ENCODE measurements at places on chromosomes 16 and 17. TPM values are rescaled to one million over a fixed set of nuclear protein-coding genes. Genes with fewer than 3 reads are reported as not detected.

Gene MYLK3
- 0.73 TPM for total RNA-seq

Gene NPIPB9
- 2.7 TPM for total RNA-seq

Gene MPO
- total RNA-seq: not detected

Gene SLC5A10
- not detected for total RNA-seq

Gene MFAP4
- 3.7 TPM for total RNA-seq

Gene USB1
- 20.2 TPM for total RNA-seq

Gene SMIM36
- not detected for total RNA-seq

Gene MARVELD3
- total RNA-seq: not detected

Gene ATXN2L
- total RNA-seq: 50.2 TPM

Gene DPEP2
- not detected for total RNA-seq

Gene DDX42
- 55.9 TPM for total RNA-seq

Gene MFSD6L
- not detected for total RNA-seq

Gene FKBP10
- total RNA-seq: 239 TPM

Gene KRT17
- total RNA-seq: 1.2 TPM

Gene TBC1D28
- total RNA-seq: not detected

Gene ANKRD40CL
- not detected for total RNA-seq

Gene C16orf46
- 1.1 TPM for total RNA-seq

Measured in subcutaneous preadipocyte (primary cell).